ENCODE measurements at places on chromosomes 7 and 10.
A peak's percentile ranks its signal among the peaks of the same experiment; 100 is the strongest.

DNA sequence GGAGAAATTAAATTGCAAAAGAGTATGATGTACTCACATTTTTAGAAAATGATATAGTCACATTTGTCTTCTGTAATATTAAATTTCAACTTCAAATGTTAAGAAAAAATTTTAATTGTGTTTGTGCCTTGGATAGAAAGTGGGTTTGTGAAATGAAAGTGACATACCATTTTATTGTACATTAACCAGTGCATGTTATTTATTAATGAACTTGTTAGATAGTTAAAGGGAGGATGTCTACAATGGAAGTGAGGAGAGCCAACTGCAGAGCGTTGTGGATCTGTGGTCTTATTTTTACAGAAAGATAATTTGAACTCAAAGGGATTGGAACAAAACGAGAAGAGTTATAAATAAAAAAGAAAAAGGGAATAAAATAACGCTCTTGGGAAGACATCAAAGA, 291.7 kb downstream of the ARL4A start:
- no peak for DNase-seq

DNA sequence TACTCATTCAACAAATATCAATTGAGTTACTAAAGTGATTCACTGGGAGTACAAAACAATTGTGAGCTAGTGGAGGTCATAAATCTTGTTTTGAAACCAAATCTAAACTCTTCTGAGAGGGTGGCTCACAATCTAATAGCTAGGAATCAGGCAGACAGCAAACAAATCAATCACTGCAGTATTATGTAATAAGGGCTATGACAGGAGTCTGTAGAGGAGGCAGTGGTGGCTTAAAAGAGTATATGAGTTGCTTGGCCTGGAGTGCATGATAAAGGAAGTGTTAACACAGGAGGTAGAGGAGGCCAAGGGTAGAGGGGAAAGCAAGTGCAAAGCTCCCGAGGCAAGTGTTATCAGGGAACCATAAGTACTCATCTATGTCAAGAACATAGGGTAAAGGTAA, 16.5 kb downstream of the MYPN start:
- DNase-seq, result no peak

GRCh38 chr10:124737221-124737620, 7.0 kb downstream of the FAM53B start:
- no peak for DNase-seq

DNA sequence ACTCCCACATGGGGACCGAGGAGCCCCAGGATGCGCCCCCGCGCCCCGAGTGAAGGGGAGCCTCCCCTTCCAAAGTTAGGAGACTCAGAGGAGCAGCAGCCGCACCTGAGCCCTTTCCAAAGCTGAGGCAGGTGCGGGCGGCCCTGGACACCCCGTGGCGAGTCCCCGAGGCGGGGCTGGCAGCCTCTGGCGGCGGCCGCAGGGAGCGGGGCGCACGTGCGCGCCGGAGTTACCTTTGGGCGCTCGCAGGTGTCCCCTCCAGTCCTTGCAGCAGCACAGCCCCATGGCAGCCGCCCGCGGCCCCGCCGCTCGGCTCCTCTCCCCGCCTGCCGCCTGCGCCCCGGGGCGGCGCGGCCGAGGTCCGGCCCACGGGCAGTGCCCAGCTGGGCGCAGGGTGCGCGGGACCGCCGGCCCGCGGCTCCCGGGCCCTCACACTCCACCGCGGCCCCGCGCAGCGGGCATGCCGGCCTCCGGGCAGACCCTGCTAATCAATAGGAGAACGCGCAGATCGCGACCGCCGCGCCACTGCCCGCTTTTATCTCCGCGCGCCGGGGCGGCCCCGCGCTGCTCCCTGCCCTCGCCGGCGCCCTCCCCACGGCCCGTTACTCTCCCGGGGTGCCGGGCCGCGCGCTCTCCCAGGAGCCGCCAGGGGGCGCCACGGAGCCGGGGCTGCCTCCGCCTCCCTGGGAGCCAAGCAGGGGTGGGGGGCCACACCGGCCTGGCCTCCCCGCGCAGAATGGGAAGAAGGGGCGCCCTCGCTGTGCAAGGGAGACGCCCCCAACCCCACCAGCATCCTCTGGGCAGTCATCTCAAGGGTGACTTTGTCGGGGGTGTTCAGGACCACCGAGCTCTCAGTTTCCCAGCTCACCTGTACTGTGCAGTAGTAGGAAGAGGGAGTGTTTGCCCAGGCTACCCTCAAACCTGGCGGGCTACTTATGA, 80.8 kb downstream of the ARHGAP22 start:
- DNase-seq, result no peak

GRCh38 chr7:98831641-98832221, 38.1 kb downstream of the TMEM130 start:
- DNase-seq, result no peak

- no peak for DNase-seq
These were observed 16.9 kb upstream of the GPR146 start for GRCh38 chr7:1027242-1028043.

GRCh38 chr7:130733931-130734814, at the start of gene KLF14:
TSS of gene KLF14 (minus strand) at chr7:130734207. CDS start at chr7:130734033, 174 bp downstream.
- peak; percentile 13 for DNase-seq

- no peak for DNase-seq
These were observed 18.1 kb upstream of the ZNF273 start for GRCh38 chr7:64884913-64885370.

Measured in stimulated activated CD8-positive, alpha-beta memory T cell treated with anti-CD3 and anti-CD28 coated beads, Interleukin-2, amount 100 ng/mL, for 1 hour (primary cell).